ENCODE measurements at places on chromosomes 5 and 9.

DNA sequence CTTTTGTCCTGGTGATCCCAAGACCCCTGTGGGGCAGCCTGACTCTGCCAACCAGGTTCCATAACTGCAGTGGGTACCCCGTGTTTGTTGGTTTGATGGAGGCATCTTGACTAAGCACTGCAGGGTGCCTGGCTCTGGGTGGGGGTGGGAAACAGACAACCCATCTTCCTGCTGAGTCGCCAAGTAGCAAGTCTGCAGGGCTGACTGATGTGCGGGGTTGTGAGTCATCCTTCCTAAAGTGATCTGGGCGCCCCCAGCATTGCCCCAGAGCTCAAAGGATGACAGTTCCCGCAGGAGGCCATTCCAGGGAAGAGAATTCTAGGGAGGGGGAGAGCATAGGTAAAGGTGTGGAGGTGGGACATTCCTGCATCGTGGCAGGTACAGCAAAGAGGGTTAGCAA lies 23.5 kb downstream of the DAB2IP start:
- DNase-seq = no peak

DNA sequence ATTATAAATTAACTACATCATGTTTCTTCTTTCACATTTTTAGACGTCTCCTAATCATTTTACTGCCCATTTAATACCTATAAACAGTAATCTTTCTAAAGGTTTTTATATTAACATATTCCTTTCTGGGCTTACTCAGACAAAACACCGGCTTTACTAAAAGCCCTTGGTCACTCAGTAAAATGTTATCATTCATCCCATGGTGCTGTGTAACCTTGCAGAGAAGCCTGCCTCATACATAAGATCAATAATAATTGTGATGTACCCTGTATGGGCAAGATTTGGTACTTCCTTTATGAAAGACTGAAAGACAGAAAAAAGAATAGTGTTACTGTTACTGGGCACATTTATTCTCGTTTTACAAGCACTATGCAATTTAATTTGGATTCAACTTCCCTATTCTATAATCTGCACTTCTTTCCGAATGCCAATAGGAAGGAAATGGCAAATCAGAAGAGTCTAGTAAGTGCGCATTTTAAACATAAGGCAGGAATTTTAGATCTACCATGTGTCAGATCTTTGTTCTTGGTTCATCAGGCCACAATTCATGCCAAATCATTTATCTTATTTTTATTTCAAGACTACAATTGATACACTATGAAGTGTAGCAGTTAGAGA lies 522.2 kb downstream of the CSNK1G3 start:
- DNase-seq = no peak

- no peak for DNase-seq
Measured at GRCh38 chr5:61263072-61263471, 69.0 kb upstream of the ZSWIM6 start.

DNA sequence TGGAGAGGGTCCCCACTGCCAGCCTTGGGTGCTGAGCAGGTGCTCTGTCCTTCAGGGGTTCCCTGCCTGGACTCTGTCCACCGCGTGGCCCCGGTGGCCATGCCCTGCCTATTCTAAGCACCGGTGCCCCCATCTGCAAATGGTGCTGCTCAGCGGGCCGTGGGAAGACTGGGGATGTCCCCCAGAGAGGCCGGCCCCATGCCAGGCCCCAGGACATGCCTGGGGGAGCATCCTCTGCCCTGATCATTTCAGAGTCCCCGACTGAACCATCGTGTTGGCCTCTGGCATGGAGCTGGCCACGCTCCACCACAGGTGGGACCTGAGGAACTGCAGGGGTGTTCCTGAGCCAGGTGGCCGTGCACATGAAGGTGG lies 64.7 kb downstream of the RXRA start:
- no peak for DNase-seq

DNA sequence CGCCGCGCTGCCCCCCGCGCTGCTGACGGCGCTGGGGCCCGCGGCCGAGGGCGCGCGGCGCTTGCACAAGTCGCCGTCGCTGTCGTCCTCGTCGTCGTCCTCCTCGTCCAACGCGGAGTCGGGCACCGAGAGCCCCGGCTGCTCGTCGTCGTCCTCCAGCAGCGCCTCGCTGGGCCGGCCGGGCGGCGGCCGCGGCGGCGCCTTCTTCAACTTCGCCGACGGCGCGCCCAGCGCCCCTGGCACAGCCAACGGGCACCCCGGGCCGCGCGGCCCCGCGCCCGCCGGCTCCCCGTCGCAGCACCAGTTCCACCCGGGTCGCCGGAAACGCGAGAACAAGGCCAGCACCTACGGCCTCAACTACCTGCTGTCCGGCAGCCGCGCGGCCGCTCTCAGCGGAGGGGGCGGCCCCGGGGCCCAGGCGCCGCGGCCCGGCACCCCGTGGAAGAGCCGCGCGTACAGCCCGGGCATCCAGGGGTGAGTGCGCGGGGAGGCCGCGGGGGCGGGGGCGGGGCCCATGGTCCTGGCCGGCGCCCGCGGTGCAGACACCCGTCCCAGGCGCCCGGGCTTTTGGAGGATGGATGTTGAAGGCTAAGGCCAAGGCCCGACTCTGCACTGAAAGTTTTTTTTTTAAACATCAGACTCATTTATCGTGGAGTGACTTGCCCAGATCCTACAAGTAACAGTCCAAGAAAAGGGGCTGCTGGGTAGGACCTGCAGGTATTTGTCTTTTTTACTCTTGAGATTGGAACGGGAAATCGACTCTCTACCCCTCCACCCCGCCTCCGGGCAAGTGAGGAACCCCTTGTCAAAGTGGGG lies 1.2 kb downstream of the TENT4A start:
- no peak for DNase-seq

DNA sequence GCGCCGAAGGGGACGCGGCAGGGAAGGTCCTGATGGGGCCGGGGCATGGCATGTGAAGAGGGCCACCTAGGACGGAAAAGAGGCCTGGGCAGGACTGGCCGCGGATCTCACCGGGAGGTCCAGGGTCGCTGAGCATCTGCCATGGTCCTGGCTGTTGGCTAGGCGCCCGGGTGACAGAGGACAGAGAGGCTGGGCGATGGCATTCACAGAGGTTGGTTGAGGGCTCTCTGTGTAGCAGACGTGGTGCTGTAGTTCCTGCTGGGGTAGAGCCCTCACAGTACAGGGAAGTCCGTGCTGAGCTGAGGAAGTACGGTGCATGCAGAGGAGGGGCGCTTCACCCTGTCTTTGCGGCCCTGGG lies 427 bp downstream of the PCYOX1L start:
- DNase-seq = no peak

- DNase-seq = no peak
Measured at GRCh38 chr5:97854871-97855762, 672.1 kb upstream of the RIOK2 start.

GRCh38 chr5:130978475-130978874 lies 186.6 kb downstream of the HINT1 start:
- no peak for DNase-seq

DNA sequence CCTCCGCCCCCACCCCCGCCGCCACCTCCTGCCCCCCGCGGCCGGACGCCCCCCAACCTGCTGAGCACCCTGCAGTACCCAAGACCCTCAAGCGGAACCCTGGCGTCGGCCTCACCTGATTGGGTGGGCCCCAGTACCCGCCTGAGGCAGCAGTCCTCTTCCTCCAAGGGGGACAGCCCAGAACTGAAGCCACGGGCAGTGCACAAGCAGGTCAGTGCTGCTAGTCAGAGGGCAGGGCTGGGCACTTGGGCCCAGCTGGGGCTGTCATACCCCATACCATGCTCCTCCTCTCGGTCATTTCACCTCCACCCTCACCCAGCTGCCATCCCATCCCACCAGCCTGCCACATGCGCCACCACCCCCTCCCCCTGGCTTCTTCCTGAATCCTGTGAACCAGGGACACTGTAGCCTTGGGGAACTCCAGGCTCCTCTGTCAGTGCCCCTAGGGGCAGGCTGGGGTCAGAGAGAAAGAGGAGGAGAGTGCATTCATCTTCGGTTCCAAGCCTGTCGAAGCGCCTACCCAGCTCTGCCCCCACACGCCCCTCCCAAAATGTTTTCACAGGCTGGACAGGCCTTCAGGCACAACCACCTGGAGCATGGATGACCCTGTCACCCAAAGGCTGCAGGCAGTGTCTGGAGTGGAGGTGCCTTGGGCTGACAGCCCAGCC lies 122.0 kb downstream of the DAB2IP start:
- DNase-seq = no peak

- no peak for DNase-seq
Measured at GRCh38 chr5:101327816-101328215, 424.7 kb upstream of the ST8SIA4 start.

DNA sequence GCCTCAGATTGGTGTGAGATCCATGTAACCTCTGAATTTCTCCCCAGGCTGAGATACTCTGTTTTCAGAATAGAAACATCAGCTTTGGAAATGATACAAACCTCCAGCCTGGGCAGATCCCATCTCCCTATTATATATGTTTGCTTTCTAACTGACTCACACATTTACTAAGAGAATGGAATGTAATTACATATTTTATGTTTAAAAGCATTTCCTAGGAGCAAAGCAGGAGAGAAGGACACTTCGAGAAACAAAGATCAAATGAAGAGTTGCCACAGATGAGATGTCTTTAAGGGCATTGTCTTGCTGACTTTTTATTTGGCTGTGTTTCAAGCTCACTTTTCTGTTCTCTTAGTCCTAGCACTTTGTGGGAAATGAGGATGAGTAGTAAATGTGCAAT lies 96.3 kb downstream of the CDH18 start:
- no peak for DNase-seq

All from stimulated activated CD8-positive, alpha-beta memory T cell treated with anti-CD3 and anti-CD28 coated beads, Interleukin-2, amount 100 ng/mL, for 1 hour (primary cell).